ENCODE measurements at places on chromosomes 1 and 21.

DNA sequence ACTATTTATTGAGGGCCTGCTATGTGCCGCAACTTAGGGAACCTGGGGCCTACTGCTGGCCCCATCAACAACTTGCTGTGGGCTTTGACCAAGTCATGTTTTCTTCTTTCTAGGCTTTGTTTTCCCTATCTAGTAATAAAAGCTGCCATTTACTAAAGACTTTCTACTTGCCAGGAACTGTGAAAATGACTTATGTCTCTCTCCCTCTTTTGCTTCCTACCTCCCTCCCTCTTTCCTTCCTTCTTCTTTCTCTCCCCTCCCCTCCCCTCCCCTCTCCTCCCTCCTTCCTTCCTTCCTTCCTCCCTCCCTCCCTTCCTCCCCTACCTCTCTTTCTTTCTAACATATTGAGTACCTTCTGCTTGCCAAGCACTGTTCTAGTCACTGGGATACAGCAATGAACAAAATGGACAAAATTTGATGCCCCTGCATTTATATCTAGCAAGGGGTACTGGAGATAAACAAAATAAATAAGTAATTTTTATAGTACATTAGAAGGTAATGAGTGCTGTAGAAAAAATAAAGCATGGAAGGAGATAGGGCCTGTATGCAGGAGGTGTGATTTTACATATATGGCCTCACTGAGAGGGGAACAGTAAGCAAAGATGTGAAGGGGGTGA is 170.3 kb upstream of the USP24 start:
- no peak for DNase-seq

- DNase-seq: no peak
These were observed 62.9 kb upstream of the LRP8 start for GRCh38 chr1:53390736-53391135.

- no peak for DNase-seq
These were observed 242.6 kb downstream of the PTPRU start for GRCh38 chr1:29478879-29479278.

- no peak for DNase-seq
These were observed 38.5 kb upstream of the ETV3 start for GRCh38 chr1:157176591-157177121.

GRCh38 chr21:41321211-41321907 is 4.8 kb downstream of the FAM3B start:
- no peak for DNase-seq

GRCh38 chr1:214902636-214903320 is 179.8 kb upstream of the KCNK2 start:
- no peak for DNase-seq

DNA sequence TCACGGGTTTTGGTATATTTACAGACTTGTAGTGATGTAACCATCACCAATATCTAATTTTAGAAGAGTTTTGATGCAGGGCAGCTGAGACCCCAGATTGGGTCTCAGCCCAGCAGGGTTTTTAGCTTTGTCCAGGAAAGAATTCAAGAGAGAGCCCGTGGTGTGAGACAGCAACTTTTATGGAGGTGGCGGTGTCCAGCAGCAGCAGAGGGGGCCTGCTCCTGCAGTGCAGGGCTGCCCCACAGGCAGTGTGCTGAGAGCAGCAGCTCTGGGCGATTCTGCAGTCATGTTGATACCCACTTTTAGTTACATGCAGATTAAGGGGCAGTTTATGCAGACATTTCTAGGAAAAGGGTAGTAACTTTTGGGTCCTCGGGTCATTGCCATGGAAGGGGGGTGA is 1.8 kb upstream of the EPHX1 start:
- DNase-seq: no peak

GRCh38 chr1:36831186-36831810 is 203.0 kb downstream of the GRIK3 start:
- peak; percentile 77 for DNase-seq

GRCh38 chr1:201171063-201172036 is 17.1 kb upstream of the TMEM9 start:
- peak; percentile 39 for DNase-seq

GRCh38 chr1:243658594-243659105 is 191.4 kb downstream of the AKT3 start:
- no peak for DNase-seq

- no peak for DNase-seq
These were observed 11.4 kb downstream of the BEND5 start for GRCh38 chr1:48765335-48765734.

DNA sequence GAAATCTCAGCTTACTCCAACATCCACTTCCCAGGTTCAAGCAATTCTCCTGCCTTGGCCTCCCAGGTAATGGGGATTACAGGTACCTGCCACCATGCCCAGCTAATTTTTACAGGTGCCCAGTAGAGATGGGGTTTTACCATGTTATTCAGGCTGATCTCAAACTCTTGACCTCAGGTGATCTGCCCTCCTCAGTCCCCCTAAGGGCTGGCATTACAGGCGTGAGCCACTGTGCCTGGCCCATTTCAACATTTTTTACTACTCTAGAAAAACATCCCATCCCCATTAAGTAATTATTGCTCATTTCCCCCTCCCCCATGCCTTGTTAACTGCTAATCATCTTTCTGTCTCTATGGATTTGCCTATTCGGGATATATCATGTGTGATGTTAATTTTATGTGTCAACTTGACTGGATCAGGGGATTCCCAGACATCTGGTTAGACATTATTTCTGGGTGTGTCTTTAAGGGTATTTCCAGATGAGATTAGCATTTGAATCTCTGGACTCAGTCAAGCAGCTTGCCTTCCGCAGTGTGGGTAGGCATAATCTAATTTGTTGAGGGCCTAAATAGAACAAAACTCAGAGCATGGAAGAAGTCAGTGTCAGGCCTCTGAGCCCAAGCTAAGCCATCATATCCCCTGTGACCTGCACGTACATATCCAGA is 33.0 kb upstream of the ZBTB8B start:
- no peak for DNase-seq

- no peak for DNase-seq
These were observed 20.9 kb upstream of the LY9 start for GRCh38 chr1:160774886-160775719.

GRCh38 chr1:76185207-76185606 is 110.7 kb downstream of the ST6GALNAC3 start:
- DNase-seq: no peak

DNA sequence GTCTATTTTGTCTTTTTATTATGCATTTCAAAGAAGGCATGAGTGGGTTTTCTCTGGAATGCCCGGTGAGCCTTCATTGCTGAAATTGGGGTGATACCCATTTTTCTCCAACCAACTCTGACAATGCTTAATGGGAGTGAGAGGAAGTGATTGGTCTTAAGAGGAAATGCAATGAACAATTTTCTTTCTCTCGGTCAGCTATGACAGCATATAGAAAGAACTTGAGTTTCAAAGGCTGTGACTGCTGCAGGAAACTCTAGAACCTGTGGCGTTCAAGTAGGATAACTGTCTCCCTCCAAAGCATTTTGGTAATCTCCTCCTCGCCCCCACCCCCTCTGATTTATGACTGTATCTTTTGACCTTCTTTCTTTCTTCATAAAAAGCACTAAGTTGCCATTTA is 155.9 kb downstream of the LYPLAL1 start:
- no peak for DNase-seq

GRCh38 chr1:226871636-226872327 is 1.4 kb downstream of the PSEN2 start:
- DNase-seq: no peak

GRCh38 chr1:186476264-186477040 is 15.5 kb upstream of the PDC start:
- no peak for DNase-seq

DNA sequence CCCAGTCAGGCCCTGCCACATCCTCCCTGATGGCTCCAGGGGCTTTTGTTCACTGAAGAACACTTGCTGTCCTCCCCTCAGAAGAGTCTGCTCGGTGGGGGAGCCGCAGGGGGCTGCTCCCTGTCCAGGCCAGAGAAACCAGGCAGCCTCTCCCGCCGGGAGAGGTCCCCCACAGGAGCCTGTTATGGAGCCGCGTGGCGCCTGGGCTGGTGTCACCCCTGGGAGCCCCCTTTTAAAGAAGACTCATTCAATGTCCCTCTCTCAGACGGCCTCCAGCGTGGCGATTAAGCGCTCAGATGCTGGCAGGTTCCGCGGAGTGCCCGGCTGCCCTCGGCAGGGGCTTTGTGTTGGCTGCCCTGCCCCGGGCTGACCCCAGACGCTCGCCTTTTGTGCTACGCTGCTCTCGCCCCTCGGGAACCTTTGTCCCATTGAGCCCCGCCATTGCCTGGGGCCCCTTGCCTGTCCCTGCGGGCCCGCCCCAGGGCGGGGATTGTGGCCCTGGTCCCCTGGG is 43.1 kb downstream of the SKI start:
- no peak for DNase-seq

DNA sequence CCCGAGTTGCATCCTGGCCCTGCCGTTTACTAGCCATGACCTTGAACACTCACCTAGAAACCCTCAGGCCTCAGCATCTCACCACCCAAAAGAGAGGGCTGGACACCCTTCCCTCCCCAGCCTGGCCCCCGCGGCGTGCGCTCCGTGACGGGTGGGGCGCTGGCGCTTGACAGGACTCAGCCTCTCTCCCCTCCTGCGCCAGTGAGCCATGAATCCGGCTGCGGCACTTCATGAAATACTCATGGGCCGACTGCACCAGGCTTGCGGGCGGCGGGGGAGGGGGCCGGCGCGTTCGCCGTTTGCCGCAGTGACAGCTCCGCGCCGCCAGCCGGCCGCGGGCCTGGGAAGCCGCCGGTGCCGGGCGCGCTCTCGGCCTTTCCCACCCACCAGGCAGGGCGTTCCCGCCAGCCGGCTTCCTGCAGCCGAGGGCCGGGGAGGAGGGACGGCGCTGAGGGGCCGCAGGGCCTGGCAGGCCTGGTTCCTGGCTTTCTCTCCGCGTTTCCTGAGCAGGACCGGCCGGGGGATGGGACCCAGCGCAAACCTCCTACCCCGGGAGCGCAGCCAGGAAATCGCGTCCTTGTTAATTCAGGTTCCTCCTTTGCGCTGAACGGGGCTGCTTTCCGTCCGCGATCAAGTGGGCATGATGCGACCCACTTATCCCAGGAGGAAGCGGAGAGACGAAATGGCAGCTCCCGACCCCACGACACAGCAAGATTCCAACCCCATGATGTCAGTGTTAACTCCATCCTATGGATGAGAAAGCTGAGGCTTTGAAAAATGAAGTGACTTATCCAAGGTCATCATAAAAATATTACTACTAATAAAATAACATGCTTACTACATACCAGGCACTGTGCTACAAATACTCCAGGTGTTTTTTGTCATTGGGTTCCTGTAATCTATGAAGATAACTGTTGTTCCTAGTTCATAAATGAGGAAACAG is 9.1 kb upstream of the LUZP1 start:
- DNase-seq: no peak

DNA sequence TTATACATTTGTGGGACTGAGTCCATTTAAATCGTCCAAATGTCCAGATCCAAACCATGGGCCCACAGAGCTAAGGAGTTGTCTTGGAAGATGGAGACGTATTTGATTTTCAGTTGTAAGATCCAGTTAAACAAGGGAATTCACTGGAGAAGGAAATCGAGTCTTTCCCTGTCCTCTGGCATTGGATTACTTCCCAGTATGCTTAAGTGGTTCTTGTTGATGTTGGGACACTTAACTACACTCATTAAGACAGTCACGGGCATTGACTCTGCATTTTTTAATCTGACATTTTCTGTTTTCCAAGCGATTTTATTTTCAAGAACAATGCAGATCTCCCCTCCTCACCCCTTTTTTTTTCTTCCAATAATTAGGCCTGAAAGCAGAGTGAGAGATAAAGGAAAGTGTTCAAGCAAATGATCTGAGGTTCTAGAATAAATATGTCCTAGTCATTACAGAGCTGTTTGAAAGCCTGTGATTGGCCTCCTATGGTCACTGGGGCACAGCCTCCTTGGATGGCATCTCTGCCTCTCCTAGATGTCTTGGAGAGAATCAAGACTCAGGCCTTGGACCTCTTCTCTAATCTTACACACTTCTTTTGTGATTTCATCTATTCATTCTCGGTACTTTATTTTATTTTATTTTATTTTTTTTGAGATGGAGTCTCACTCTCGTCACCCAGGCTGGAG is 48.9 kb downstream of the CD247 start:
- DNase-seq: no peak

- no peak for DNase-seq
These were observed 55.4 kb downstream of the LPGAT1 start for GRCh38 chr1:211775170-211775569.

- peak; percentile 41 for DNase-seq
These were observed 1.4 kb downstream of the NCAM2 start for GRCh38 chr21:20999659-21000058.

DNA sequence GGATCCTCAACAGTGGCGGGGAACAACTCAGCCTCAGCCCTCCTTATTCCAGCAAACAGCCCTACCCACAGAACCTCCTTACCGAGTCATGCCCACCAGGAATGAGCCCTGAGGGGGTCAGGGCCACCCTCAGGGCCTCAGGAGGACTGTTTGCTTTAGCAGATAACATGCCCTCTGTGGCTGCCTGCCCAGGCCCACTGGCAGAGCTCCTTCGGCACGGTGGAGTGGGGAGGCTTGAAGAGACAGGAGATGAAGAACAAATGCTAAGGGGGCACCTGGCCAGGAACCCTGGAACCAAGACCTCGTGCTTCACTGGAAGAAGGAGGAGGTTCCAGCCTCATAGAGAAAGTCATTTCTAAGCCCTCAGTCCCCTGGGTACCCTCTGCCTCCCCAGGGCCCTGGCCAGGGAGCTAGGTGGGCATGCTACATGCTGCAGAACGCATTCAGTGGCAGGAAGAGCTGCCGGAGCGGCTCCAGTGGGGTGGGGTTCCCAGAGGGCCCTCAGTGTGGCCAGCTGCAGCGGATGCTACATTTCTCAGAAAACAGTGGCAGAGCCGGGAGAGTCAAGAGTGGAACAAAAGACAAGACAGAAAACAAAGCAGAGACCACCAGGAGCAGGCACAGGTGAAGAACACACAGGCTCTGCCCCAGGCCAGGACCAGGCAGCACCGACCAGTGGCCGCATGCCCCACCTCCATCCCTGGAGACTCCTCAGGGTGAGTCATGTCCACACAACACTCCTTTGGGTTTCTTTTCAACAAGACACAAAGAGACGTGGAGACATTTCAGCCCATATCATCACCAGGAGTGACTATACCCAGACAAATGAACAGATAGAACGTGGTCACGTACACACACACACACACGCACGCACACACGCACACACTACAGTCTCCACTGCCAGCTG is 39.8 kb downstream of the RIMS3 start:
- no peak for DNase-seq

GRCh38 chr1:192535916-192536664 is 39.5 kb upstream of the RGS1 start:
- DNase-seq: no peak

GRCh38 chr1:229383961-229384360 is 41.1 kb upstream of the CCSAP start:
- no peak for DNase-seq

- DNase-seq: no peak
These were observed 13.5 kb upstream of the B3GALT2 start for GRCh38 chr1:193199940-193200339.

- DNase-seq: no peak
These were observed 21.3 kb downstream of the UBASH3A start for GRCh38 chr21:42424914-42425541.

GRCh38 chr1:150567341-150567716 is 12.1 kb downstream of the MCL1 start:
- no peak for DNase-seq

DNA sequence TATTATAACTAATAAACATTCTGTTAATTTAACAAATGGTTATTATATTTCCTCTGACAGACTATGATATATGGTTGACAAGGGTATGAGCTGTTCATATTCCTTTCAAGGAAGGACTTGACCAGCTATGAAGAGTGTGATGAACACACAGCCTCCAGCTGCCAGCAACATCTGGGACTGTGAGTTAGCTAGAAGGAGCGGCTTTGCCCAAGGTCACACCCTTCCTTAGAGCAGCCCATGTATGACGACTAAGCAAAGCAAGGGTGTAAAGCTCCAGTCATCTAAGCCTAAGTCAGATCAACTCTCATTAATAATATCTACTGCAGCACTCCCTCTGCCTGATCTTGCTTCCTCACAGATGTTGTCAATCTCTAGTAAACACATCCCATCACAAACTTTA is 355.4 kb downstream of the PLPP3 start:
- no peak for DNase-seq

All from NCI-H1694 treated with DMSO at 0.1 percent for 48 hours (cell line).